ENCODE measurements at places on chromosomes 6 and 20. TPM values are rescaled to one million over a fixed set of nuclear protein-coding genes. Genes with fewer than 3 reads are reported as not detected.

The MMUT gene
- total RNA-seq = 25.6 TPM

The LTV1 gene
- total RNA-seq = 20.4 TPM

The ARG1 gene
- total RNA-seq = not detected

The ADGRB3 gene
- total RNA-seq = 1.4 TPM

The KHDC1 gene
- total RNA-seq = 2.0 TPM

The C20orf204 gene
- total RNA-seq = 0.75 TPM

The TUBB2B gene
- 1.4 TPM for total RNA-seq

The COX4I2 gene
- not detected for total RNA-seq

The MDFI gene
- total RNA-seq = 0.19 TPM

The SLC35F1 gene
- total RNA-seq = not detected

The ACTL10 gene
- 2.6 TPM for total RNA-seq

The FAXC gene
- total RNA-seq = 0.25 TPM

The BTNL2 gene
- total RNA-seq = not detected

The LINC00237 gene
- total RNA-seq = not detected

The TCF21 gene
- total RNA-seq = 2.1 TPM

The KCNK16 gene
- total RNA-seq = not detected

The SSTR4 gene
- 0.13 TPM for total RNA-seq

The ZBTB9 gene
- 4.4 TPM for total RNA-seq

The FUT9 gene
- total RNA-seq = not detected

The VGLL2 gene
- not detected for total RNA-seq

The THBS2 gene
- 1,212 TPM for total RNA-seq

The SLC22A16 gene
- total RNA-seq = not detected

The WFDC10B gene
- not detected for total RNA-seq

The TMC2 gene
- total RNA-seq = not detected

The NFATC2 gene
- 0.26 TPM for total RNA-seq

The TDRD6 gene
- 0.12 TPM for total RNA-seq

The GMPR gene
- 37.7 TPM for total RNA-seq

The XRN2 gene
- total RNA-seq = 85.5 TPM

The NKAIN4 gene
- total RNA-seq = not detected

The SCGN gene
- total RNA-seq = not detected

The KHDRBS2 gene
- not detected for total RNA-seq

The F13A1 gene
- not detected for total RNA-seq

The SMLR1 gene
- not detected for total RNA-seq

The PRSS16 gene
- total RNA-seq = not detected

The CHRNA4 gene
- total RNA-seq = not detected

The MUCL3 gene
- total RNA-seq = not detected

The SYCP2L gene
- total RNA-seq = not detected

The HNF4A gene
- not detected for total RNA-seq

The SIRPB1 gene
- not detected for total RNA-seq

The STMN3 gene
- 22.9 TPM for total RNA-seq

The LPA gene
- total RNA-seq = not detected

The IPCEF1 gene
- 0.12 TPM for total RNA-seq

The C20orf202 gene
- total RNA-seq = not detected

The TSBP1 gene
- total RNA-seq = not detected

The LTB gene
- not detected for total RNA-seq

The TXLNB gene
- 0.13 TPM for total RNA-seq

The KIAA1755 gene
- total RNA-seq = 10.0 TPM

The PGC gene
- total RNA-seq = not detected

The TMEM74B gene
- total RNA-seq = not detected

The OGFRL1 gene
- total RNA-seq = 11.4 TPM

The RAET1E gene
- total RNA-seq = 1.8 TPM

The ADGB gene
- not detected for total RNA-seq

The PPIL6 gene
- total RNA-seq = 3.2 TPM

The AGPAT4 gene
- 10.1 TPM for total RNA-seq

The ZNF311 gene
- 1.3 TPM for total RNA-seq

The KCNQ2 gene
- total RNA-seq = not detected

The EEF1A2 gene
- total RNA-seq = 0.06 TPM

The PTCHD4 gene
- 1.2 TPM for total RNA-seq

The LHFPL5 gene
- not detected for total RNA-seq

The EPPIN gene
- not detected for total RNA-seq

Data from aortic smooth muscle cell (primary cell).